ENCODE measurements at places on chromosomes 16 and 17.
A peak's percentile ranks its signal among the peaks of the same experiment; 100 is the strongest.

DNA sequence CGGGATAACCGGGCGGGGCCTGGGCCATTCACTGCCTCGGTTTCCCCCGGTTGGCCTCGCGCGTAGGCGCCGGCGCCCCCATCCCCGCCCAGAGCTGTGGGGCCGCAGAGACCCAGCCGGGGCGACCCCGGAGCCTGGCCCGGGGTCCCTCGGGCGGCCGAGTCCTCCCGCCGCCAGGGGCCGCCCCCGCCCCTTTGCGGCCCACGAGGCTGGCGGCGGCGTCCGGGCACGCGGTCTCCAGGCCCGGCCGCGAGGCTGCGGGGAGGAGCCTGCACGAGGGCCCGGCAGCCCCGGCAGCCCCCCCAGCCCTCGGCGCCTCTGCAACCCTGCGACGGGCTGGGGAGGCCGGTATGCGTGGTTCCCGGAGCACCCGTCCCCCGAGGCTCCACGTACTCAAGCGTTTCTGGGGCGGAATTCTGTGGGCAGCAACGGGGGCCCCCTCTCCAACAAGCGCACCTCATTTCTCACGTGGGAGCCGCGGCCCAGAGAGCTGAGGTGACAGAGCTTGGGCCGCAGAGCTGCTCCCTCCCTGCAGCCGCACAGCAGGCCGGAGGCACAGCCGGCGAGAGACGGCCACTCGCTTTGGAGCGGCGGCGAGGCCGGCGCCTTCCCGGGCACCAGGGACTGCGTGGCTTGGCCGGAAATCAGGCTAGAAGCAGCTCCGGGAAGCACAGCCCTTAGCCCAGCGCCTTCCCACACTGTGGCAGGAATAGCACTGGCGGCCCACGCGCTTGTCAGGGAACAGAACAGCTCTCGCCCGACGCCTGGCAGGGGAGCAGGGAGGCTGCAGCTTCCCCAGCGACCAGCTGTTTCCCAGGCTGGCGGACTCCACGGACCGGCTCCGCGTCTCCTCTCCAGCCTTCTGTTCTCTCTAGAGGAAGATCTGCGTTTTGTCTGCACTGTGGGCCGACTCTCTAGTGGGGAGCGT lies 867 bp upstream of the LIMD2 start:
- peak; percentile 71 for DNase-seq

- DNase-seq, result no peak
Measured at GRCh38 chr16:70594569-70594968, 51.8 kb upstream of the IL34 start.

- DNase-seq, result no peak
Measured at GRCh38 chr17:72295916-72296315, 175.1 kb downstream of the SOX9 start.

- no peak for DNase-seq
Measured at GRCh38 chr16:50102051-50102746, 36.4 kb downstream of the HEATR3 start.

DNA sequence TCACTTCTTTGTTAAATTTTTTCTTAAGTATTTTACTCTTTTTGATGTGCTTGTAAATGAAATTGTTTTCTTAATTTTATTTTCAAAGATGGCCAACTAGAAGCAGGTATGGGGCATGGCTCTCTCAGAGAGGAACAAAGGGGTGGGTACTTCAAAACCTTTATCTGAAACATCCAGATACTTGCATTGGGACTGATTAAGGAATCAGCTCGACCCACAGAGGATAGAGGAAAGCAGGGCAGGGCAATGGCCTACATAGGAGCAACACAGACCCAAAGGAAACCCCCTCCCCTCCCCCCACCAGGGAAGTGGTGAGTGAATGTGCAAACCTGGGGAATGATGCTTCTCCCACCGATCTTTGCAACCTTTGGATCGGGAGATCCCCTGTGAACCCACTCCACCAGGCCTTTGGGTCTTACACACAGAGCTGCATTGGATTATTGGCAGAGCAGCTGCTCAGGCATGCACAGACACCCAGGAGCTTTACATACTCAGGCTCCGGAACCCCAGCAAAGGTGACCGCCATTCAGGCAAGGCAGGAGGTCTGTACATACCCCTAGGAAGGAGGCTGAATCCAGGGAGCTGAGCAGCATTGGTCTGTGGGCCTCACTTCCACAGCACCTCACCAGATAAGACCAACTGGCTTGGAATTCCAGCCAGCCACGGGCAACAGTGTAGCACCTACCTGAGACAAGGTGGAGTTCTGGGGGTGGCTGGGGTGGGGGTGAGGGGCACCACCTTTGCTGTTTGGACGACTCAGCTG lies 3.0 kb upstream of the CCR7 start:
- no peak for DNase-seq

DNA sequence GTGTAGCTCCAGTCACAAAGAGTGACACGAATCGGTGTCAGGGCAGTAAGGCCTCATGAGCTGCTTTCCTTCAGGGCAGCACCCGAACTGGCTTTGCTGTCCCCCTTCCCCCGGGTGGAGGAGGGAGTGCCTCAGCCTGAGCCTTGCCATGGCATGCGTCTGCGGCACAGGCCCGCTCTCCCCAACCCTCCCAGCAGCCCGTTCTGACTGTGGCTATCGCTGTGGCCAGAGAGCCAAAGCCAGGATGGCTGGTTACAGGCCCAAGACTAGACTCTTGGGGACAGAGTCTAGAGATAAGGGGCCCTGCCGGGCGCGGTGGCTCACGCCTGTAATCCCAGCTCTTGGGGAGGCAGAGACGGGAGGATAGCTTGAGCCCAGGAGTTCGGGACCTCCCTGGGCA lies 25.9 kb downstream of the CLUH start:
- DNase-seq, result no peak

DNA sequence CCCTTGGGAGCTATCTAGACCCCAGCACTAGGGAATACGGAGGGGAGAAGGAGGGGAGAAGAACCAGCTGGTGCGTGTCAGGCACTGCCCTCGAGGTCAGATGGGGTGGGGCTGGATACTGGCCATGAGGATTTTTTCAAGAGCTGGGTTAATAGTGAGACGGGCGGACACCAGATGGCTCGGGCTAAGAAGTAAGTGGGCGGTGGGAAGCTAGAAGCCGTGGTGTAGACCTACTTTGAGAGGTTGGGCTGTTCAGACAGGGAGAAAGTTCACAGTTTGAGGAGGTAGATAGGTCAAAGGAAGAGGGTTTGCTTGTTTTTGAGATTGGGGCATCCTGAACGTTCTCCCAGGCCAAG lies 303.8 kb downstream of the SEC14L1 start:
- DNase-seq, result no peak

DNA sequence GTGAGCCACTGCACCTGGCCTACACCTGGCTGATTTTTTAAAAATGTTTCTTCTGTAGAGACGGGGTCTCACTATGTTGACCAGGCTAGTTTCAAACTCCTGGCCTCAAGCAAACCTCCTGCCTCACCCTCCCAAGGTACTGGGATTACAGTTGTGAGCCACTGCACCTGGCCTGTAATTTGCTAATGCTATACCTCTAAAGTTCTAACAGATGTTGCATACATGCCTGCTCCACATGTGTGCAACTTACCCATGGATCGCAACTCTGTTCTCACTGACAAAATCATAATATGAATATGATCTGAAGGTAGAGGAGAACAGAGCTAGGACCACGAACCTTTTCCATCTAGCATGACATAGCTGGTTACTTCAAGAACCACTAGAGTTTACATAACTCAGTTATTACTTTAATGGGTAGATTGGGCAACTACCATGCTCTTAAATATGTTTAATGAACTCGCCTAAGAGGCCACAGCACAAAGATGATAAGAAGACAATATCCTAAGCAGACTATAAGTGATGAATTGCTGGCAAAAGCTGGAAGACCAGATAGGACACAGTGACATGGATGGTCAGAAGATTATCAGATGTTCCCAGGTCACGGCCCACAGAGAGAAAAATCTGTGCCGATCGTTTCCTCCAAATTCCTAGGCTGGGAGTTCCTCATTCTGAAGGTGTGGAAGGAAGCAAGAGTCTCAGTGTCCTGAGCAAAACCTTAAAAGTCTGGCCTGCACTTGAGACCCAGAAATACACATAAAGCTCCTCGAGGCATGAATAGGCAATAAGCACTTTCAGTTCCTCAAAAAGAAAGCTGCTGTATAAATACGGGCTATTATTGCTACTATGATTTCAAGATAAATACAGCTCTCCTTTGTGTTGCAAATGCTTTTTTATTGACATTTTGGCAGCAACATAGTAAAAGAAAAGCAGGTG lies 53.6 kb upstream of the ICAM2 start:
- DNase-seq, result no peak

DNA sequence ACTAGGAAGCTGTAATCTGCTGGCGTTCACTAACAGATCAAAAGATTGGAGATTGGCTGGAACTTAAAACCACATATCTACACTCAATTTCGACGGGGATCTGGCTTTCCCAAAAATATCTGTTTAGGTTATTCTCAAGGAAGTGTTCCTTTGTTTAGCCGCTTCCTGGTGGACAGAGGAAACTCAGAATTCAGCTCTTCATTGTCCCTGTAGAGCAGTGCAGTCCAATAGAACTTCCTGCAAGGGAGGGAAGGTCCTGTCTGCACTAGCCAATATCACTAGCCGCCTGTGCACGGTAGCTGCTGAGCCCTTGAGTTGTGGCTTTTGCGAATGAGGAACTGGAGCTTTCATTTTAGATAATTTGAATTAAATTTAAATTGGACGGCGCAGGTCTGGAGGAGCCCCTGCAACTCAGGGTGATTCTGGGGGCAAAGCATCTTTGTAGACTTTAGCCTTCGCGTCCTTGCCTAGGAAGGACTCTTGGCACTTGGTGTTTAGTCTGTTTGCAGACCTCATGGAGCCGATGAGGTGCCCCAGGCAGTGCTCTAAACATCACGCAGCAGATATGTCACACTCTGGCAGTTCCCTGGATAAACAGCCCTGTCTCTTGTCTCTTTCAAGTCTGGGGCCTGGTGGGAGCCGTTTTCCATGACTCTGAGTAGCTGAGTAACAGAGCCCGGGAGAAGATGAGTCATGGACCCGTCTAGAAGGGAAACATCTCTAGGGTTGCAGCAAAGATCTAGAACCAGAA lies 122.2 kb downstream of the CCDC182 start:
- DNase-seq, result no peak

DNA sequence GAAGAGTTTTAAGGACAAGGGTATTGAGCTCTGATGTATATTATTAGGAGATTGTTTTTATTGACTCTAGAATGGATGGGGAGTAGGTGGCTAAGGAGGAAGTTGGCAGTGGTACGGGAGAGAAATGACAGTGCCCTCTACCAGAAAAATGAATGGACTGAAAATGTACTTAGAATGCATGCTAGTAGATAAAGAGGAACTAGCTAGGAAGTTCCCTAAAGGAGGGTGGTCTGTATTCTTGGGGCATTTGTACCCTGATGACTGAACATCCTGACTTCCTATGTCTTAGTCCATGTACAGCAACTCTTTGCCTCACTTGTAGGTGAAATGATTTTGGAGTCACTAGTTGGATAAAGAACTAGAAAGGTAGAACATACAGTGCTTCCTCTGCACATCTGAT lies 581.5 kb upstream of the RBFOX1 start:
- DNase-seq, result no peak

- no peak for DNase-seq
Measured at GRCh38 chr17:79223471-79223870, 148.8 kb downstream of the ENGASE start.

DNA sequence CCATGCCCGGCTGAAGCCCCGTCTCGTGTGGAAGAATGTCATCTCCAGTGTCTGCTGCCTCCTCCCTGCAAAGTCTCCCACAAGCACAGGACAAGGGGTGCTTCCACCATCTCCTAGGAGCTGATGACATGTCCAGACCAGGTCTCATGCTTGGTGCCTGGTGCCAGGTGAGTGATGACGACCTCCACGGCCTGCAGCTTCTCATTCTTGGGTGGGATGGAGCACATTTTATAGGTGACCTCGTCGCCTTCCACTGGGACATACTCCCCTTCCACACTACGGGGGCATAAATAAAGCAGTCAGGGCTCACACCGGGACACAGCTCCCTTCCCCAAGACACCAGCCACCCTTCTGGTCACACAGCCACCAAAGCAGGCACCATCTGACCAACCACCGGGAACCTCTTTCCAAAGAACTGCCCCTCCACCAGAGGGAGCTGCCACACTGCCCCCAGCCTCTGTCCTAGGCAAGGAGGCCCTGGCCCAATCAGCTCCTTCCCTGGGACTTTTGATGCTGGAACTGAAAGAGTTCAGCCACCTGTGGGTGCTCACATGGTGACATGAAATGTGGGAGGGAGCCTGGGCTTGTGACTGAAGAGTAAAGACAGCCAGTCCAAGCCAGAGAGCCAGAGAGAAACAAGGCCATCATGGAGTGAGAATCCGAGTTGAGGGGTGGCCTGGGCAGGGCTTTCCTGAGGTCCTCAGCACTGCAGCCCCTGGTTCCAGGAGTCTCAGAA lies 13.6 kb downstream of the CARHSP1 start:
- DNase-seq, result no peak

GRCh38 chr17:37134050-37134449 lies 185.3 kb downstream of the AATF start:
- DNase-seq, result no peak

DNA sequence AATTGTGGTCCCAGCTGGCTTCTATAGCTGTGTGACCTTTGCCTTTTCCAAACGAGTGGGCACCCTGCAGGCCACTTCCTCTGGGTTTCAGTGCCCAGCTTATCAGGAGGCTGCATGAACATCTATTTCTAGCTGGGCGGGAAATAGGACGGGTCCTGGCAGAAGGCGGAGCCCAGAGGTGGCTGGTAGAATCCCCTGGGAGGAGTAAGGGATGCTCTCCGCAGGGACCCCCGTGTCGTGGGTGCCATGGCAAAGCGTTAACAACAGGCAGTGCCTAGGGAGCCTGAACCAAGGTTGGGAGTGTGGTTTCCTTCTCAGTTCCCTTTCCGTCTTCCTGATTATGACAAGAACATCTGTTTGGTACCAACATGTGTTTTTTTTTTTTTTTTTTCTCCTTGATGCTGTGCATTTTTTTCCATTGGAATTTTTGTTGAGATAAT lies 58.2 kb downstream of the PLCG2 start:
- DNase-seq, result no peak

GRCh38 chr17:82373731-82374625 lies 2.4 kb downstream of the UTS2R start:
- no peak for DNase-seq

GRCh38 chr16:78303946-78304345 lies 204.5 kb downstream of the WWOX start:
- DNase-seq, result no peak

DNA sequence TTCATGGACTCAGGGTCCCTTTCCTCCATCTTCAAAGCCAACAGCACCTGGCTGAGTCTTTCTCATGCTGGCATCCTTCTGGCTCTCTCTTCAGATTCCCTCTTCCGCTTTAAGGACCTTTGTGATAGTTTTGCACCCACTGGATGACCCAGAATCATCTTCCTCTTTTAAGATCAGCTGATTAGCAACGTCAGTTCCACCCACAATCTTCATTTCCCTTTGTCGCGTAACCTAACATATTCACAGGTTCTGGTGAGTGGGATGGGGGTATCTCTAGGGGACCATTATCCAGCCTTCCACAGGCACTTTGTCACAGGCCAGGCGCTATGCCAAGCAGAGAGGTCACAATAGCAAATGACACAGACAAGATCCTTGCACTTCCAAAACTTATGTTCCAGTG lies 593.8 kb downstream of the MAF start:
- no peak for DNase-seq

DNA sequence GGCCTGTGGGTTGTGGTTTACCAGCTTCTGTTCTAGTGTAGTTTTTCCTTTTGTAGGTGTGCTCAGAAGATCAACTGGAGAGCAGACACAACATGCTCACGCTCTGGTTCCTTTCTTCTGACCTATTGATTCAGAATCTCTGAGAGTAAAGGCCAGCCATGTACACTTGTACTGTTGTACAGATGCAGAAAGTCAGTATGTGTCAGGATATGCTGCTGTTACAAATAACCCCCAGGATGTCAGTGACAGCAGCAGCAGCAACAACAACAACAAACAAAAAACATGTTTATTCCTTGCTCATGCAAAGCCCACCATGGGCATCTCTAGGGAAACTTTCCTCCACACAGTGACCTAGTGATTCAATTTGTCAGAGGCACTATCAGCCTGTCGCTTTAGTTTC lies 154.8 kb upstream of the RBFOX1 start:
- DNase-seq, result no peak

Data from naive thymus-derived CD8-positive, alpha-beta T cell (primary cell).